ENCODE measurements at places on chromosomes 7 and 10.

GRCh38 chr10:1473874-1474273 lies 263.5 kb downstream of the ADARB2 start:
- DNase-seq, result no peak

DNA sequence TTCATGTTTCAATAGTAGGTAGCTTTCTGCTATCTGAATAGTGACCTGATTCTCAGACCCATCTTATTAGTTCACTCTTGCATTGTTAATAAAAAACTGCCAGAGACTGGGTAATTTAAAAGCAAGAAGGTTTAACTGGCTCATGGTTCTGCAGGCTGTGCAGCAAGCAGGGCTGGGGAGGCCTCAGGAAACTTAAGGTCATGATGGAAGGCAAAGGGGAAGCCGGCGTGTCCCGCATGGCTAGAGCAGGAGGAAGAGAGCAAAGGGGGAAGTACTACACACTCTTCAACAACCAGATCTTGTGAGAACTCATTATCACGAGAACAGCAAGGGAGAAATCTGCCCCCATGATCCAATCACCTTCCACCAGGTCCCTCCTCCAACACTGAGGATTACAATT lies 185.2 kb upstream of the PITRM1 start:
- DNase-seq, result no peak

DNA sequence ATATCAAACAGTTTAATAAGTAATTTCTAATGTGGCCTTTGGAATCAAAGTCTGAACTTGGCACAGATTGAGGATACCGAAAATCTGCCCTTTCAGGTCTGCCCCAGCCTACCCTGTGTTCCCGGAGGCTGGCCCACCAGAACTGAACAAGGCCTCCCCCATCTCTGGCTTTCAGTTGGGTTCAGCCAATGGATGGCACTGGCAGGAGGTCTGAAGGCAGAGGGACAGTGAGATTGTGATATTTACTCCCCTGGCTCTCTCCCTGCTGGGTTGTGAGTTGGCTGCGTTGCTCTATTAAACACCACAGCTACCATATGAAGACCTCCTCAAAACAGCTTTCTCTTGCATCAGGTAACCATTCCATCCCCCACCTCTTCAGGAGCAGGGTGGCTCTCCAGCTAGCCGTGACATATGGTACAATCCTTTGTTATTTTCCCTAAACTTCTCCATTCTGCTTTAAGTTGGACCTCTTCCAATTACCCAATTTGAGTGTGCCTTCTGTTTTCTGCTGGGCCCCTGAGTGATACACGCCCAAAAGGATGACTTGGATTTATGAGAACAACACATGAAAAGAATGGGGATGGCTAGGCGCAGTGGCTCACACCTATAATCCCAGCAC lies 28.1 kb downstream of the DNMBP start:
- DNase-seq, result no peak

DNA sequence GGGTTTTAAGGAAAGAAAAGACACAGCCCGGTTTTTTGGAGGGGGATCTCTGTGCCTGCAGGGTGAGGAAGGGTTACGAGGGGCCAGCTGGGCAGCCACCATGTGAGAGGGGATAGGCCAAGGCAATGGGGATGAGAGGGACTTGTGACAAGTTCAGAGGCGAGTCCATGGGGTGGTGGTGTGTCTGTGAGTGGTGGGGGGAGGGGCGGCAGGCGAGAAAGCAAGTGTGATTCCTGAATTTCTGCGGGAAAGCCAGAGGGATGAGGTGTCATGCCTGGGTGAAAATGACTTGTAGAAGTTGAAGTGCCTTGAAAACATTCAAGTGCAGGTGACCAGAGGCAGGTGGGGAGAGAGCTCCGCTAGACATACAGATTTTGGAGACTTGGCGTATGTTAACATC lies 61.0 kb upstream of the RNF32 start:
- DNase-seq, result no peak

DNA sequence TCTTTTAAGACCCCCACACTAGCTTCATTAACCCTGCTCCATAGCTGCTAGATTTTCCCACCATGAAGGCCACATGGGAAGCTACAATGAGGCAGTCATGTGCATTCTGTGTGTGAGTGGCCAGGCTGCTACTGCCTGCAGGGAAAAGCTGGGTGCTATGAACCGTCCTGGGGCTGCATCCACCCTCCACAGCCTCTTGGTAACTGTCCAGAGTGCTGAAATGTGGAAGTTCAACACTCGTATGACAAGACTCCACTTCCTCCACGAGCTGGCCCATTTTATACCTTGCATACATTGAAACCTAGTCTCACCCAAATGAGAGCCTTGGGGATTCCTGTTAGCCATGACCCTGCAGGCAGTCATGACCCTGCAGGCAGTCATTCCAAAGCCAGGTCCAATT lies 59.4 kb downstream of the CUZD1 start:
- DNase-seq, result no peak

DNA sequence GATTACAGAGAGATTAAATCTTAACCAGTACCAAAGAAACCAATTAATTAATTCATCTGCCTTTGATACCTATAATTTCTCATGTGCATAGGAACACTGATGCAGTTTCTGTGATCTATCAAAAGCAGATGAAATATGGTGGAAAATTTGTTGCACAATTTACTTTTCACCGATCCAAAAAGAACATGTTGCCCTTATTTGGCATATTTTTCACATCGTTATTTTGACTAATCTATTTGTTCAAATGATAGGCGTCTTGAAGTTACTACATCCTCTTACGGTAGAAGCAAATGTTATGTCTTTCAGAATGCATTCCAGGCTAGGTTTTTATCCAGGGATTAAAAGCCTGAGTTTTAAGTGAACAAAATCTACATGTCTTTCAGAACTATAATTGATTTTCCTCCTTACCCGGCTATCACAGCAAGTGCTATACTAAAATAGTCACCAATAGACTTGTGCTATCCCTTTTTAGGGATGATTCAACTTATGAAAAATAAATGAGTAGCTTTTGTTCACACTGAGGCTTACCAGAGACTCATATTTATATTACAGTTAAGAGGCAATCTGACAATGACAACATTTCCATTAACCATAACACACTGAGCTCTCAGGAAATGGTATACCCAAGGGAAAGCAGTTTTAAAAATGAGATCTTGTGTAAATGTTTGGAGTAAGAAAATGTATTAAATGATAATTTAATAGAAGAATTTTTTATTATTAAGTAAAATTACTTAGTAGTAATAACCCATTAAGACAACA lies 16.8 kb upstream of the TES start:
- DNase-seq, result no peak

GRCh38 chr10:32501906-32502305 lies 56.0 kb downstream of the CCDC7 start:
- DNase-seq, result no peak

DNA sequence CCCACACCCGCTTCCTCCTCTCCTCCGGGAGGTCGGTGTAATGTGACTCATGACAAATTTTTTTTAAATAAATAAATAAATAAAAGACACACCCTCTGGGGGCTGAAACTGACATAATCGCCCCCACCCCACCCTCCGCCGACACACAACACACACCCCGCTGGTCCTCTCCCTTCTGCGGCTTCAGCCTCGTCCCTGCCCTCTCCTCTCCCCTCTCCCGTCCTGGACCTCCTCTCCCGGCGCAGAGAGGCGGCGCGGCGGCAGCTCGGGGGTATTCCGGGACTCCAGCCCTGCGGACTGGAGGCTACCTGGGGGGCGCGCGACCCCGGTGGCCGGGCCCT lies 686 bp downstream of the ABI1 start:
- DNase-seq, result peak; percentile 13

DNA sequence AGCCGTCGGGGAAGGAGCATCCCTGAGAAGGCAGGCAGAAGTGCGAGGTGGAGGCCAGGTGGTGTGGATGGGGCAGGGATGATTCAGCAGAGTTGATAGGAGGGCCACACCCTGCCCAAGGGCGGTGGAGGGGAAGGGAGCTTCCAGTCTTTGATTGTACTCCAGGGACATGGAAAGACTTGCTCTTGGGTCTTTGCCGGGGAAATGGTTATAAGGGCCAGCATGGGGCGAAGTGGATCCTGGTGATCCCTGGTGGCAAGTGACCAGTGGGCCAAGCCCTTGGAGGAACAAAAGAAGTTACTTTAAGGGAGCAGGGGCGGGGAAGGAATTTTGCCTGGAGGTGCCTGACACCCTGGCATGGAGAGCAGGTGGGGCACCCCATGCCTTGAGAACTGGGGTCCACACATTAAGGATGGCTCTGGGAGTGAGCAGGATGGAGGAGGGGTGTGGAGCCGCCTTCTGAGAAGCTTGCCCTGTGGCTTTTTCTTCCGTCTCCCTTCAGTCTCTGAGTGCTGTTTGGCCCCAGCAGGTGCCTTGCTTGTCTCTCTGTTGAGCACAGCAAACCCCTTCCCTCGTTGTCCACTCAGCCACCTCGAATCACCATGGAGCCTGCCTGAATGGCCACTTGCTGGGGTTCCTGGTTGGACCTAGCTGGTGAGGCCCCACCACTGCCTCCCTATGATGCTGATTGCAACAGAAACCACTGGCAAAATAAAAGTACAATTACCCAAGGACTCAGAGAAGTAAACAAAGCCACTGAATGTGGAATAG lies 83.9 kb downstream of the RAMP3 start:
- no peak for DNase-seq

GRCh38 chr10:87915406-87915805 lies 52.0 kb downstream of the PTEN start:
- no peak for DNase-seq
